ENCODE measurements at places on chromosomes 2 and 18.

- DNase-seq, result no peak
Observed at GRCh38 chr2:42618116-42618515, 49.7 kb downstream of the MTA3 start.

GRCh38 chr2:69311024-69311416 is 76.0 kb downstream of the GFPT1 start:
- DNase-seq, result no peak

- DNase-seq, result no peak
Observed at GRCh38 chr2:12300927-12301326, 415.8 kb upstream of the TRIB2 start.

GRCh38 chr2:120661551-120661950 is 74.1 kb upstream of the GLI2 start:
- no peak for DNase-seq

- DNase-seq, result no peak
Observed at GRCh38 chr18:29874519-29875098, 1167.9 kb downstream of the DSC3 start.

DNA sequence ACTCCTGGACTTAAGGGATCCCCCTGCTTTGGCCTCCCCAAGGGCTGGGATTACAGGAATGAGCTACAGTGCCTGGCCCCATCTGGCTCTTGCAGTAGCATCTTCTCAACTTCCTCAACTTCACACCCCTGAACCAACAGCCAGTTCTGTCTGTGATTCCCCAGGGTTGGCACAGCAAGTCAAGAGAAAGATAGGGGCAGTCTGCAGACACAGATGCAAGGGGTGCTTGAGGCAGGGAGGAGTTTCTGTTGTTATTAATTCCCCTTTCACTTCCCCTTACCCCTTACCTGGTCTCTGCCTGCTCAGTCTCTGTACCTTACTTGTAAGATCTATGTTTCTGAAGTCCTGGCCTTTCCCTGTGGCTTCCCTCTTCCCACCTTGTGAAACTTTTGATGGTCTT is 54.1 kb upstream of the MEX3C start:
- DNase-seq, result no peak

GRCh38 chr18:61738488-61738887 is 154.3 kb downstream of the RNF152 start:
- no peak for DNase-seq

GRCh38 chr18:45142868-45143267 is 462.2 kb downstream of the SETBP1 start:
- no peak for DNase-seq

- no peak for DNase-seq
Observed at GRCh38 chr18:39661856-39662366, 2096.3 kb upstream of the CELF4 start.

DNA sequence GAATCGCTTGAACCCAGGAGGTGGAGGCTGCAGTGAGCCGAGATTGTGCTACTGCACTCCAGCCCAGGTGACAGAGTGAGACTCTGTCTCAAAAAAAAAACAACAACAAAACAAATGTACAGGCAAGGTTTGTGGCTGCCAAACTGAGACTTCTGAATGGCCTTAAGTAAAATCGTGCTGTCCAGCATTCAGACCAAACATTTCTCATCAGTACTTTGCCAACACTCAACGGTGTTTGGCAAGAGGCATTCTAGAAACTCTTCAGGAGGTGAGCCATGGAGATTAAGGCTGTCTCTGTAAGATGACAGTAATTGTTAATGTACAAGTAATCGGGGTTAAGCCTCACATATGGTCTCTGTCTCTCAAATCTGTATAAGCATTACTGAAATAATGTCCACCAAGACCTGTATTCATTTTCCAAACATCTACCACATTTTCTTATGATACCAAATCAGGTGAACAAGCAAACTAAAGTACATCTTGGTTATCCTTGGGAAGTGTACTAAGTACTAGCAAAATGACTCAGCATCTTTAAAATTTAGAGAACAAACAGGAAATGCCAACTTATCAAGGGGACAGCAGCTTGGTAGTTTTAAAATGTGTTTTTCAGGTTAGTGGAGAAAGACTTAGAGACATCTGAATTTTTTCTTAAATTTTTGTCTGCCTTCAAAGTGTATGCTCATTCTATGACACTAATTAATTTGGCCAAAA is 29.3 kb downstream of the SERPINE2 start:
- no peak for DNase-seq

DNA sequence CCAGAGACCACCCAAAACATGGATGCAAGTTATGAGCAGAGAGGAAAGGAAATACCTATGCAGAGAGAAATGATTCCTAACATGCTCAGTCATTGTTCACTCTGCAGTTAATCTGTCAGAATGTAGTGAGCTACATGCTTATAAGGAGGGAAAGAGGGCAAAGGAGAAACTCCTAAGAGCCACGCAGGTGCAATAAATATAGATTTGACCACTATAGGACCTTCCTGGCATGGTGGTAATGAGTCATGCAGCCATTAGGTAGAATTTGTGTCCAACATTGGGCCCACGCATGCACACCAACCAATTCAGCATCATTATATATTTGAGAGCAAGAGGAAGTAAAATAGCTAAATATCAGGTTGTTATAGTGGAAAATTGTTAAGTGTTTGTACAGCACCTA is 699.9 kb downstream of the DSC3 start:
- no peak for DNase-seq

- no peak for DNase-seq
Observed at GRCh38 chr2:187003611-187004010, 154.6 kb upstream of the ZSWIM2 start.

GRCh38 chr2:103161456-103162289 is 399.8 kb downstream of the TMEM182 start:
- no peak for DNase-seq

- no peak for DNase-seq
Observed at GRCh38 chr2:217834057-217834620, 168.7 kb downstream of the TNS1 start.

- no peak for DNase-seq
Observed at GRCh38 chr2:36322108-36322507, 33.5 kb upstream of the CRIM1 start.

GRCh38 chr2:232511336-232511890 is 8.8 kb upstream of the PRSS56 start:
- DNase-seq, result no peak

DNA sequence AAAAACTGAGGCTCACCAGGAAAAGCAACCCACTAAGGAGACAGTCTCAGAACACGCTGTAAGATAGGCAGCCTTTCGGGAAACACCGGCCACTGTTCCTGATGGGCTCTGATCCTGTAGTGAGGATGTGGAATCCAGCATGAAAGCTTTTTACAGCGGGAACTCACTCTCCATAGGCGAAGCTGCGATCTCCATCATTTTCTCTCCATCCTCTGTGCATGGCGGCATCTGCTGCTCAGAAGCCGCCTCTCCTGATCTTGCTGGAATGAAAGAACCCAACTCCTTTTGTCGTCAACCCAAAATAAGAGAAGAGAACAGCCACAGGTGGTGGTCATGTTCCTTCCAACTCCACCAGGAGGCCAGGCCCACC is 49.9 kb downstream of the TMEM18 start:
- DNase-seq, result no peak

DNA sequence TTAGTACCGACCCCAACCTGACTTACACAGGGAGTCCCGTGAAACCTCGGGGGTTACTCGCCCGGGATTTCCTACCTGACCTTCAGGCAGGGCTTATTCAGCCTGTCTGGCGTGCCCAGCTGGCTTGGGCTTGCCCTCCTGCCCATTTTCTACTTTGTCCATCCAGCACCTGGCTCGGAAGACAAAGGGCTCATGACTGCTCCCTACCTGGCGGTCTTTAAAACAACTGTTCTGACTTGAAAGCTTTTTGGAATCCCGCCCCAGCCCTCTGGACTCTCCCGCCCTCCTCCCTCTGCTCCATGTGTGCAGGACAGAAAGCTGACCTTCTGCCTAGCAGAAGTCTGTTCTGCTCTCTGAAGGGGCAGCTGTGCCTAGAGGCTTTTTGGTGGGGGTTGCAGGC is 43.1 kb downstream of the ACKR3 start:
- DNase-seq, result no peak

GRCh38 chr2:134335601-134336000 is 81.7 kb downstream of the MGAT5 start:
- DNase-seq, result no peak

- DNase-seq, result peak; percentile 72
Observed at GRCh38 chr2:232419245-232420072, 12.8 kb downstream of the ALPG start.

DNA sequence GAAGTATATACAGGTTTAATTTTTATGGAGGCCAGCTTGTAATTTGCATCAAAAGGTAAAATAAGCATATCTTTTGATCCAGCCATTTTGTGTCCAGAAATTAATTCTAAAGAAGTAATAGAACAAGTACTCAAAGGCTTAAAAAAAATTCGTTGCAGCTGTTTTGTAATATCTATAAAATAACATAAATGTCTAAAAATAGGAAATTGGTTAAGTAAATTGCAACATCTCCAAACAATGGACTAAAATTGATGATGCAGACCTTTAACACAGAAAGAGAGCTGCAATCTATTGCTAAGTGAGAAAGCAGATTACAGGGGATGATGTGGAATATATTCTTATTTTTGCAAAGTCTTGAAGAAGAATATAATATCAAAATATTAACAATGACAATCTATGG is 19.4 kb downstream of the AAK1 start:
- DNase-seq, result no peak

GRCh38 chr2:105950521-105951383 is 206.0 kb downstream of the NCK2 start:
- DNase-seq, result peak; percentile 53

DNA sequence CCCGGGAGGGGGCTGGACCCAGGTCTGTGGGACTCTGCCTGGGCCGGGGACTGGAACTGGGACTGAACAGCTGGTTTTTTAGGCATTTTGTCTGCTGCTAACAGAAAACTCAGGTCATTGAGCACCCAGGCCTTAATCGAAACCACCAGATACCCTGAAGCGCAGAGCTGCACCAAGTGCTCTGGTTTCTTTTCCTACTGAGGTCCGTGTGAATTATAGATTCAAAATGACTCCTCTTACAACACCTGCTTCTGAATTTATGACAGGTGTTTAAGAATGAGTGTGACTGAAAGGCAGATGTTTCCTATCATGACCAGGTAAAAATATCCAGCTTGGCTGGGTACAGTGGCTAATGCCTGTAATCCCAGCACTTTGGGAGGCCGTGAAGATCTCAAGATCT is 47.8 kb downstream of the TRAPPC12 start:
- DNase-seq, result no peak

DNA sequence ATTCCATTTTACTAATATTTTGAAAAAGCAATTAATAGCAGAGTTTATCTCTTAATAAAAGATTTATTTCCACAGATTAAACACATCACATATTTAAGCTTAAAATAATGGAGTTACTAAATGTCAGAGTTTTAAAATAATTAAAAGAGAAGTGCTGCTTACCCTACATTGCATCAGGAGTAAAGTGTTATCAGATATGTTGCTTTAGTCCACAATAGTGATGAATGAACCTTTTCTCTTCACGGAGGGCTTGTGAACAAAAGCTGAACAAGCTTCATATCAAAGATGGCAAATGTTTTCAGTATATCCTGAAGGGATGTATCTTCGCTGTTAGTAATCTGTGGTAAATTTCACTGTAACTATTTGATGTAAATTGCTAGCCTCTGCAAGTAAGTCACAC is 69.4 kb upstream of the TTC27 start:
- no peak for DNase-seq

GRCh38 chr18:9287036-9287435 is 47.5 kb upstream of the TWSG1 start:
- DNase-seq, result no peak

DNA sequence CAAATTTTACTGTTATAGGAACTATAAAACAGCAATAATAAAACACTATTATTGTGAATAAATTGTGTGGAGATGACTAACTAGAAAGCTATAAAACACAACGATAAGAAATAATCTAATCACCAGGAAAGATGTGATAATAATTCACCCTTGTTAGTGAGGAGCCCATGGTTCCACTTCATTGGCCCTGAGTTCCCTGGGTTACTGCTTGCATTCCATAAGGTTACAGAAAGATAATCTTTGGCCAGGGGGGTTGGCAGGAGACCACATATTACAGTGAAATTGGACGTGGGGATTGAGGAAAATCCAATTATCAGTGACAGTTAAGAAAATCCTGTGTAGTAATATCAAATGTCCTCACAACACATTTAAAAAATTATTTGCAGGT is 2.5 kb upstream of the CPO start:
- no peak for DNase-seq

- DNase-seq, result no peak
Observed at GRCh38 chr2:11498543-11499034, 32.6 kb upstream of the E2F6 start.

Measured in H1 (cell line).